ENCODE measurements at places on chromosomes 11 and 22. TPM values are rescaled to one million over a fixed set of nuclear protein-coding genes. Genes with fewer than 3 reads are reported as not detected.

KRTAP5-8 gene
- total RNA-seq, result 0.49 TPM

MB gene
- not detected for total RNA-seq

PATE2 gene
- total RNA-seq, result not detected

TRIM48 gene
- total RNA-seq, result not detected

OR8A1 gene
- not detected for total RNA-seq

MYO7A gene
- total RNA-seq, result 16.7 TPM

SGSM1 gene
- 2.9 TPM for total RNA-seq

POLDIP3 gene
- total RNA-seq, result 81.5 TPM

SLC7A4 gene
- 0.89 TPM for total RNA-seq

FGF4 gene
- 9.2 TPM for total RNA-seq

FHIP1B gene
- total RNA-seq, result 36.8 TPM

UBQLN3 gene
- 1.1 TPM for total RNA-seq
